ENCODE measurements at places on chromosomes 13 and 19.

DNA sequence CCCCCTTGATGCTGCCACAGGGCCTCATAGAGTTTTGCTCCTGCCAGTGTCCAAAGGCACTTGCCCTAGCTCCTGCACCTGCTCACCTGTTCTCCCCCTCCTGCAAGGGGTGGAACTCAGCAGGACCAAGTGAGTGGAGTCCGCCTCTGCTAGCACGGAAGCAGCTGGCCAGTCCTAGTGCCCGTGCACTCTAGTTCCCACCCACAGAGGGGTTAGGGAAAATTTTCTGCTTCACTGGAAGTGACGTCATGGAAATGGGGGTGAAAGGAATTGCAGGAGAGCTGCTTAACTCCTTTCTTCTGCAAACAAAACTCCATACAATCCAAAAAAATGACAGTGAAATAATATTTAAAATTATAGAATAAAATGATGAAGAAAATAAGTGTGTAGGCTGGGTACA lies 609.7 kb upstream of the SLITRK1 start:
- DNase-seq, result no peak

DNA sequence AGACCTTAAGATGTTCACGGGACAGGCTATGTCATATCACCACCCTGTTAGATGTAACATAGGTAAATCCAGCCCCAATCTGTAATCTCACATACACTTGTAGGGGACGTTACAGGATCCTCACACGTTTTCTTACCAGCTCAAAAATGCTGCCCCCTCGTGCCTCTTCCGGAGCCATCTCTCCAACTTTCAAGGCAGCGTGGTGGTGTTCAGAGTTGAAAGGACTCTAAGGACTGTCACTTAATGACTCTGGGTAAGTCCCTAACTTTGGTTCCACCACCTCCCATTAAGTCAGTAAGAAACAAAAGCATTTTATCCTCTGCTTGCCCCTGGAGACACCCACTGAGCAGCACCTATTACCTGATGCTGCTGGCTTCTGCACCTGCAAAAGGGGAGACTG lies 4.4 kb downstream of the MED26 start:
- DNase-seq, result no peak

GRCh38 chr19:27762933-27763332 lies 1450.0 kb downstream of the UQCRFS1 start:
- no peak for DNase-seq

DNA sequence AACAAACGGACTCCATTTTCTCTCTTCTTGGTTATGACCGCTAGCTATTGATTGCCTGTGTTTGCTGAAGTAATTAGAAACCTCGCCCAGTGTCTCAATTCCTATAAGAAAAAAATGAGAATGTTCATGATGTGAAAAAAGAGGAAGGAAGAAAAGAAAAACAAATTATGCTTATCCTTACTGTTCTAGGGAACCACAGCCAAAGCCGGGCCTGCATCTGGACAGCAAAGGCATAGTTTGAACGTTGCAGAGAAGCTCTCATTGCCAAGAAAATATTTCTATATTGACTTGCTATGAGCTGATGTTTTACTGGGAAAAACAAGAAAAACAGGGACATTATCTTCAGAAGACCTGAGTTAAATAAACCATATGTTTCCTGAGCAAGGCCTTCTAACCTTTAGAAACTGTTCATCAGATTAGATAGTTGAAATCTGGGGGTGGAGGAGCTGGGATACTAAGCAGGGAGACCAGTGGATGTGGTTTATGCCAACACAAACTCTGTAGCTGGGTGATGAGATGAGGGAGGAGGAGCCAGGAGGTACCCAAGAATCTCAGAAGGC lies 55.0 kb downstream of the EFNB2 start:
- DNase-seq, result no peak

DNA sequence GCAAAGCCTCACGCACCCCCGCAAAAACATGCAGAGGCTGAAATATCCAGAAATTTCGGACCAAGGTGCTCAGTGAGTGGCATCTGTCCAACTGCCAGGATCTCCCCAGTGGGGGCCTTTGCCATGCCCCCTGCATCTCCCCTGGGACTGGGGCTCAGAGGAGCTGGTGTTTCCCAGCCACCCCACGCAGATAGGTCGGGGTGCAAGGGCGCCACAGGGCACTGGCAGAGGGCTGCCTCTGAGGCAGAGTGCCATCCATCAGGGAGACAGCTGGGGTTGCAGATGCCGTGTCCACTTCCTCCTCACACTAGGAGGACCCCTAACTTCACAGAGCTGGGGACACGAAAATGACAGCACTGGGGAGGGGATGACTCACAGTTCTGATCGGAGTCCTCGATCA lies 26.3 kb downstream of the IZUMO4 start:
- DNase-seq, result no peak

- DNase-seq, result no peak
Observed at GRCh38 chr13:50671497-50671850, 172.0 kb downstream of the DLEU7 start.

Data from thoracic aorta (tissue), 2 donors.